ENCODE measurements at places on chromosomes 3 and 15.
A peak's percentile ranks its signal among the peaks of the same experiment; 100 is the strongest.

- DNase-seq: no peak
Observed at GRCh38 chr3:12586403-12586802, 29.5 kb downstream of the MKRN2 start.

- no peak for DNase-seq
Observed at GRCh38 chr3:43932921-43933320, 242.2 kb downstream of the ABHD5 start.

GRCh38 chr3:12859840-12860239, 18.5 kb upstream of the RPL32 start:
- DNase-seq: no peak

DNA sequence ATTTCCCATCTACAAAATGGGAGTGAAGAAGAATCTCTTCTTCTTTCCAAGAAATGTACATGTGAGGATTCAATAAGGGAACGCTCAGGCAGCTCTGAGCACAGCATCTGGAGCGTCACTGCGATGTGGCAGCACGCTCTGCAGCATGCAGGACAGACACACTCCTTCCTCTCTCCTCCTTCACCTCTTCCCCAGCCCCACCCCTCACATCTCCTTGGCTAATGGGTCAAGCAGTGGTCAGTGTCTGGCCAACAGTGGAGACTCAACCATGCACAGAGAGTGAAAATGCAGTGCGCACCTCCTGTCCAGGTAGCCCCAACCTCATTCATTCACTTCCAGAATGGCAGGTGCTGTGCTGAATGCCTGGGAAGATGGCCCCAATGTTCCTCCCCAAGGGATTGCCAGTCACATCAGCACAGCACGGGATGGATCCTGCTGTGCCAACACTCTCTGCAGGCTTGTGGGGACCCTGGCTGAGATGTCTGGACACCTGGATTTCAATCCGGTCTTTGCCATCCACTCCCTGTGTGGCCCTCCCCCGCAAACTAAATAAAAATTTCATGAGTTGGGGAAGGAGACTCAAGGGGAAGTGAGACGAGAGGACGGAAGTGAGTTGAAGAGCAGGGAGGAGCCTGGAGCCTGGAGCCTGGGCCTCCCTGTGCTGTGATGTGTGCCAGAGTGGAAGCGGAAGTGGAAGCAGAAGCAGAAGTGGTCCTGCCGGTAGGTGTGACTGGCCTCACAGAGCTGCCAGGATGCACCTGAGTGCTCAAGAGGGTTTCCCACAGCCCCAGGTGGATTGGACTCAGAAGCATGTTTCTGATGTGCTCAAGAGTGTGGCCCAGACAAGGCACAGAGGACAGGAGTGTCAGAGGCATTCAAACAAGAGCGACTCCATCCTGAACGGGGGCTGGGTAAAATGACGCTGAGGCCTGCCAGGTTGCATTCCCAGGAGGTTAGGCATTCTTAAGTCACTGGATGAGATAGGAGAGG, 163.9 kb downstream of the SMAD6 start:
- DNase-seq: no peak

DNA sequence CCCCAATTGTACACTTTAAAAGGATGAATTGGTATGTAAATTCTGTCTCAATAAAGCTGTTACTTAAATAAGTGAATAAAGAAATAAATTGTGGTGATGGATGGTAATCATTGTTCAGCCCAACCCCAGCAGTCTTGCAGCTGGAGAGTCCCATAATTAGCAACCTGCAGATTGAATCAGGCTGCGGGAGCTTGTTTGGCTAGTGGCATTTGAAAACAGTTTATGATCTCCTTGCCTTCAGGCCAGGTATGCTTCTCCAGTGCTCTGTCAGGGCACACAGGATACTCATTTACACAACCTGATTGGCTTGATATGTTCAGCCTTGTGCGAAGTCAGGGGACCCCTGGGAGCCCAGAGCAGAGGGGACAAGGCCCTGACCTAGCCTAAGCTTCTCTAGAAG, 16.5 kb upstream of the TSEN2 start:
- DNase-seq: no peak

DNA sequence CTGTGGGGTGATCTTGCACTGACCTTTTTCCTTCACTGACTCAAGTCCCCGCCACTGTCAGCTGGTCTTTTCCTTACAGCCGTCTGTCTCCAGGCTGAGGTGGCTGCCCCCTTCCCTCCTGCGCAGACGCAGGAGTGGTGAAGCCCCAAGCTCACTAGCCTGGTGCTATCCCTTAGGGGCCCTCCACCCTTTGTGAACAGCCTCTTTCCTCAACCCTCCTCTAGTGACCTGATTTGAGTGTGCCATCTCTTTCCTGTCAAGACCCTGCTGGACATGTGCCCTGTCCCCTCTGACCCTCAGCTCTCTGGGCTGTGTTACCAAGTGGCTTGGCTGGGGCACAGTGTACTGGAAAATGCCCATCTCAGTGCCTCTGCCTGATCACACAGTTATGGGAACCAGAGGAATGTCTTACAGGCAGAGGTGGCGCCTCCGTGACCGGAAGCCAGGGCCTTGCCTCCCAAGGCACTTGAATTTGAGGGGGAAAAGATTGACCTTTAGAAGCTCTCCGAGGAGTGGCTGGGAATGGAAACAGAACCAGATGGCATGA, 8.7 kb downstream of the KBTBD13 start:
- DNase-seq: no peak

DNA sequence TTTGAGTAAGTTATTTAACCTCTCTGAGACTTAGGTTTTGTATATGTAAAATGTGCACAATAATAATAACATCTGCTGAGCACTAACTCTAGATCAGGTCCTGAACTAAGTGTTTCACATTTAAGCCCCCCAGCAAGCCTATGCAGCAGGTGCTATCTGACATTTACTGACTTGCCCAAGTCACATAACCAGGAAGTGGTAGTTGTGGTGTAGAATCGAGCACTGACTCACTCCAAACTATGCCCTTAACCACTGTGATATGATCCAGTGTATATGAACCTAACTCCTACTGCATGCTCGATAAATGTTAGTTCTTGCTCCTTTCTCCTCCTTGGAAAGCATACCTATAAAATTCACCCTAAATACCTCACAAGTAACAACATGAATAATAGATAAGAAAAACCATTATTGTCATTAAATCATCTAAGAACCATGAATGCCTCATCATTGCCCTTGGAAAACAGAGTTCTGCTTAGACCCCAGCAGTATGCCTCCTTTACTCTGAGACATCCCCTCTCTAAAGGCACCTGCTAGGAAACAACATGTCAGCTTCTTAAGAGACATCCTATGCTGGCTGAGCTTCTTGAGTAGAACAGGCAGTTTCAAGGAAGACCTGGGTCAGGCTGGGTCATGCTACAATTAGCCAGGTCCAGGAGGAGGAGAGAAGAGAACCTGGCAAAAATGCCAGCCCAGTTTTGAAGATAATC, 3.0 kb upstream of the SHC4 start:
- peak; percentile 61 for DNase-seq

DNA sequence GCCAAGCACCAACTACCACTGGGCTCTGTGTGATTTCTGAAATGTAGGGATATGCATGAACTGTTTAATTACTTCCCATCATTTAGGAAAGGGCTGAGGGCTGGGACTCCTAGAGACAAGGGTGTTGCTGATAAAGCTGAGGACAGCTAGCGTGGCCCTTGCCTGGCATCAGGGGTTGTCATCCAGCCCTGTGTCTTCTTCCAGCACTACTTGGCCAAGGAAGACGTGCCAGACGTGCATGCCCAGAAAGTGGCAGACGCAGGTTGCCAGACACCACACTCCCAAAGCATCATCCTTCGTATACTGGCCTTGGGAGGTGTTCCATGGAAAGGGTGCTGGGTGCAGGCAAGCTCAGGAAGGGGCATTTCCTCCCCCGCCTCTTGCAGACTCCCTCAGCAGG, 64.8 kb downstream of the LRIG1 start:
- DNase-seq: no peak

DNA sequence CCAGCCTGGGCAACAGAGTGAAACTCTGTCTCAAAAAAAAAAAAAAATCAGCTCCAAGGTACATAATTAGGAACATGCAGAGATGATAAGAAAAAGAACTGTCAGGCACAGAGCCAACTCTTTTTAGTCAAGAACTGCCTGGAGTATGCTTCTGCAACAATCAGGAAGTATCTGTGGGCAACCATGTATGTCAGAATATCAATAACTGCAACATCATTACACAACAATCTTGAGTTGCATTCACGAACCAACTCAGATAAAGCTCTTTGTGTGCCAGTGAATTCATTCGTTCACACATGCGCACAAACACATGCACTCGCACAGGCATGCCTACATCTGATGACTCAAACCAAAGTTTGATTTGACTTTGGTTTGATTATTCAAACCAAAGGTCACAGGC, 32.1 kb downstream of the EFHB start:
- peak; percentile 7 for DNase-seq

DNA sequence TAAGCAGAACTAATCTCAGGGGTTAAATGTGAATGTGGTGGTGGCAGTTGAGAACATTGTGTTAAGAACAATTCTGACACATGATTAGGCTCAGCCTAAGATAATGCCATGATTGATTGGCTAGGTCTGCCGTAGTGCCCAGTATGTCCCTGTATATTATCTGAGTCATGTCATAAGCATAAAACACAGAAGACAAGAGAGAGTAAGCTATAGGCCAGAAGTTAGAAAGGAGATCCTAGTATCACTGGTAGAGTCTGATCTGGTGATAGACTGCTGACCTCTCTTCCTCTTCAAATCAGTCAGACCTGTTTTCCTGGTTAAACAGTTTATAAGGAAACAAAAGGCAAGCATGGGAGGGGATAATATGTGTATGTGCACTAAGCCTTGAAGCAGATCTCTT, 30.1 kb upstream of the ATP8B4 start:
- DNase-seq: no peak

DNA sequence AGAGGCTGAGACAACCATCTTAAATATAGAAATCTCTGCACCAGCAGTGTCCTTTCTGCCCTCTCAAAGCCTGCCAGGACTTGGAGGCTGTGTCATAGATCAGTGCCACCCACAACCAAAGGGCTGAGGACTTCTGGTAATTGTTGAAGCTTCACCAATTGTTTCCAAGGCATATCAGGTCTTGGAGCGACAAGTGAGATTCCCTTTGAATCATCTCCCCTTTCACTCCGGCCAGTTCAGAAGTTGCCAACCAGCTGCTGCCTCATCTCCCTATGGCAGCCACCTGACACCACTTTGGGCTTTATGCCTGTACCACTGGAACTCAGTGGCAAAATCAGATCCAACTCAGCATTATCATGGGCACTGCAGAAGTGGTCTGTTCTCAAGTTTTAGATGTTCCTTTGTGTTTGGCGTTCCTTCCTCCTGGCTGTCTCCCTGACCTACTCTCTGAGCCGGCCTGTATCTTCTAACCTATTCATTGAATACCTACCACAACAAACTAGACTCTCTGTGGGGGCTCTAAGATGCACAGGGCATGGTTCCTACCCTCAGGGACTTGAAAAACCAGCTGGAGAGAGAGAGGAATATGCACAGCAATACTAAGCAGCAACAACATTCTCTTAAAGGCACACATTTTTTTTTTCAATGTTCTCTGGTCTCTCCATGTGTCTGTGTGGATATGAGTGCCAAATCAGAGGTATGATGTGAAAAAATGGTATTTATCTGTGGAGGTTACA, 90.8 kb upstream of the PFN2 start:
- DNase-seq: no peak
